ENCODE measurements at places on chromosomes 6 and 20. TPM values are rescaled to one million over a fixed set of nuclear protein-coding genes. Genes with fewer than 3 reads are reported as not detected.

BPIFB1 gene
- not detected for total RNA-seq

EYS gene
- total RNA-seq = 0.06 TPM

WDR27 gene
- 27.2 TPM for total RNA-seq

CNR1 gene
- total RNA-seq = 4.2 TPM

FLRT3 gene
- total RNA-seq = 3.3 TPM

PTPRK gene
- total RNA-seq = 42.5 TPM

DNA sequence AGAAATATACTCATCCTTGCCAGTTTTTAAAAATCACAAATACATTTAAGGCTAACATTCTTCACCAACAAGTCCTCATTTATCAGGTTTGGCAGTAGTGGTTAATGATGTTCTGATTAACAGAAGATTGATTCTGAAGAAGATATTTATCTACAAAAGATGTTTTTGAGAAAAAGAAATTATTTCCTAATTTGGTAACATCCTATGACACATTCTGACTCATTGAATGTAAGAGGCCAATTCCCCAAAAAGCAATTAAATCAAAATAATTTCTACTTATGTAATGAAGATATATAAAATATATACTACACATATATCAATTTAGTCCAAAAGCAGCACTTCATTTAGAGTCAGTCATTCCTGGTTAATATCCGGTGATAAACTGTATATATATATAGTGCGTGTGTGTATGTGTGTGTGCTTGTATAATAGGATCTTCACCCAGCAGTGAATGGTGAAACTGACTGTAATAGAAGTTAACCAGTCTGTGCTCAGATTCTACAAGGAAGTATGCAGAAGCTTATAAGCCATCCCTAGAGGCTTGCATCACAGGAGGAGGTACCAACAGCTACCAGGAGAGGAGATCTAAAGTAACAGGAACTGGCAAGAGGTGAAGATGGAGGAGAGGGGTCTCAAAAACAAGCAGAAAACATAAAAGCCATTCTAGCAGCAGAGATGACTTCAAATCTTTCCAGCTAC is 82.9 kb upstream of the MARCKS start:
- no peak for DNase-seq

DNA sequence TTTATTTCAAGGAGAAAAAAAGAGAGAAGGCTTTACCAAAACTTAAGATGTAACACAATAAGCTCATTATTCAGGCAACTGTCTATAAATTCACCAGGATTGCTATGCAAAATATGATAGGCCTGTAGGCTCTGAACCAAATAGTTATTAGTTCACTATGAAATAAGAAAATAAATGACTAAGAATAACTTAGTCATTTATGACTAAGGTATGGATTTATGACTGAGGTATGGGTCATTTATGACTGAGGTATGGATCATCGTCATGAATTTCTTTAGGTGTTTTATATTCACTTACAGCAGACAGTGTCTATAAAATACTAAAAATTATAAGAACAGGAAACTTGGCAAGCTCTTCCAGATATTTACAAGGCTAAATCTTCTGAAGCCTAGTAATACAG is 52.1 kb upstream of the SNX9 start:
- DNase-seq = no peak

- no peak for DNase-seq
These were observed 5.5 kb downstream of the CST1 start for GRCh38 chr20:23745247-23745646.

- DNase-seq = peak; percentile 70
These were observed 14.3 kb upstream of the EPM2A start for GRCh38 chr6:145749632-145750031.

GRCh38 chr6:125586074-125586473 is 163.4 kb upstream of the HEY2 start:
- no peak for DNase-seq

GRCh38 chr6:3484946-3485345 is 28.1 kb upstream of the SLC22A23 start:
- DNase-seq = no peak

DNA sequence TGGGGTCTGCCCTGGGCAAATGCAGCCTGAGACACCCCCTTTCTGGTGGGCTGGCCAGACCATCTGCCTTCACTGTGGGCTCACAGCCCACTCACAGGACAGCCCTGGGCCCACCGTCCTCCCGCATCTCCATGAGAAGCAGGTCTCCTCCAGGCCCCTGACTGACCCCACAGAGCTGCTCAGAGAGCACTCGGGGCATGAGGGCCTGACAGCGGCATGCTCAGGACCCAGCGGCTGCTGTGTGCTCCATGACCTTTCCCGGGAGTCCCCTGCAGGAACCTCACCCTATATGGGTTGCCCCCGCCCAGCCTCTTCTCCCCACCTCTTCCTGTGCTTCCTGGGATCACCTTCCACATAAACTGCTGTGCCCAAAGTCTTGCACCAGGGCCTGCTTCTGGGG is 162.4 kb upstream of the CST7 start:
- DNase-seq = no peak

- DNase-seq = no peak
These were observed 373.5 kb downstream of the HTR1B start for GRCh38 chr6:77089776-77090175.
